Lung (tissue), 17 donors: ENCODE measurements at places on chromosomes 1 and 21. TPM values are rescaled to one million over a fixed set of nuclear protein-coding genes. Genes with fewer than 3 reads are reported as not detected.

The SIK1 gene
- 29.9 TPM for total RNA-seq

GRCh38 chr21:20968391-20968790 is 29.8 kb upstream of the NCAM2 start:
- no peak for DNase-seq

DNA sequence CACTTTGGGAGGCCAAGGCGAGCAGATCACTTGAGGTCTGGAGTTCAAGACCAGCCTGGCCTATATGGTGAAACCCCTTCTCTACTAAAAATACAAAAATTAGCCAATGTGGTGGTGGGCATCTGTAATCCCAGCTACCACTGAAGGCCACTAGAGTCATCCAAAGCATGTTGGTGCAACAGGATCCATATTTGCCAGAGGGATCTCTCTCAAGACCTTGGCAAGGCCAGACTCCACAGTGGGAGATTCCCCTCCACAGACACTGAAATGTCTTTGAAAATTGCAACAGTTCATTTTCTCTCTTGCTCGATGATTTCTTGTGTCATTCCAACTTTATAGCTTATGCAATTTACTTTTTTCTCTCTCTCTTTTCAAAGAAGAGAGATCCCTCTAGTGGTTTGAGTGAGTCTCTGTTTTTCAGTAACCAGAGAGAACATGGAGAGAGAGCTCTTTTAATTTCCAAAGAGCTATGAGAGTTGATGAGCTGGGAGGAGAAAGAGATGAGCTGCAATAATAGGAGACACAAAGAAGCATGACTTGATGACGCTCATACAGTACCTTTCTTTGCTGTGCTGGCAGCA is 176.8 kb upstream of the USP25 start:
- no peak for DNase-seq

- DNase-seq, result peak; percentile 32
Measured at GRCh38 chr1:59318271-59318860, 21.5 kb downstream of the FGGY start.

DNA sequence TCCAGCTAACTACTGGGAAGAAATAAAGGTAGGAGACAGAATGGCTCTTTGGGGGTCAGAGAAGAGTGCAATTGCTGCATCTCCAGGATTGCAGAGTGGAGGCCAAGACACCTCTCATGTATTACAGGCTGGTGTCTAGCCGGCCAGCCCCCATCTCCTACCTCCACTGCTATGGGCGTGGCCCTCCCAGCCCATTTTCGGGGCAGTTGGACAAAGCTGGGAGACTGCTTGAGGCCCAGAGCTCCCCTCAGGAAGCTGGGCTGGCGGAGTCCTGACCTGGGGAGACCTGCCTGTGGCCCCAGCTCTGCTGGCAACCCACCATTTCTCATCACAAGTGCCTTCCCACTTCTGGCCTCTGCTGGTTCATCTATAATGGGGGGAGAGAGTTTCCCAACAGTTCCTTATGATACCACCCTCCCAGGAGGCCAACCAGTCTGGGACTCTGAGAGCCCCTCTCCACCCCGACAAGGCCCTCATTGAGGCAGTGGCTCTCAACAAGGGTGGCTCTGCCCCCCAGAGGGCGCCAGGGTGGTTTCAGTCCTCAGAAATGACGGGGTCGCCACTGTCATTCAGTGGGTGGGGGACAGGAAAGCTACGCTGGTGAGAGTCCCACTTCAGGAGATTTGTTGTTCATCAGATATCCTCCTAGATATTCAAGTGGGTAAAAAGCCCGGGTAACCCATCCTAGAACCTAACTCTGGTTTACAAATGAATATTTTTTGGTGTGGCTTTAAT is 11.5 kb downstream of the RAP1GAP start:
- DNase-seq, result no peak
